Omental fat pad (tissue), 4 donors: ENCODE measurements at places on chromosomes 6 and 20.

DNA sequence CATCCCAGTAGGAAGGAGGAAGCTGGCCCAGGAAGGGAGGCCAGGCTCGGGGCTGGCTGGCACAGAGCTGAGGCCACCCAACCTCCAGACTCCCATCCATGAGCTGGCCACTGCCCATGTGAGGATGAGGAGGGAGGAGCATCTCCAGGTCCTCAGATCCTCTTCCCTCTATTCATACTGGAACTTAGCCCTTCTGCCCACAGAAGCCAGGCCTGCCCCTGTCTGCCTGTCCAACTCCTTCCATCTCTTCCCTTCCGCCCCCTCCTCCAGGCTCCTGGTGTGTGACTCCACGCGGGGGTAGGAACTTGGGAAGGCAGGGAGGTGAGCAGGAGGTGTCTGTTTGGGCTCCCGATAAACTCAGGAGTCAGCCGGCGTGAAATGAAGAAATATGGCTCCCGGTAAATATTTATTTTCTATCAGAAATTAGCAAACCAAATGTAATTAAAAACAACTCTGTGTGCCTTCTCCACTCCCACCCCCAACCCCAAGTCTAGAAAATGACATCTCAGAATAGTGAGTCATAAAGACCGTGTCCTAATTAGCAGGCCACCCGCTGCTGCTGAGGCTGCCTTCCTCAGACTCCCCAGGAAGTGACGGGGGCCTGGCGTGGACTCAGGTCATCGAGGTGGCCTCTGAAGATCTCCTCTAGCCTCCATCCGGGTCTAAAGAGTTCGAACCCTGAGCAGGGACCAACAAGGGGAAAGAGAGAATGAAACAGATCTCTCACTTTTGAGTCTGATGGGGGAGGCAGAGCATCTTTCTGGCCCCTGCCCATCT, 81.9 kb downstream of the MDGA1 start:
- DNase-seq, result no peak

DNA sequence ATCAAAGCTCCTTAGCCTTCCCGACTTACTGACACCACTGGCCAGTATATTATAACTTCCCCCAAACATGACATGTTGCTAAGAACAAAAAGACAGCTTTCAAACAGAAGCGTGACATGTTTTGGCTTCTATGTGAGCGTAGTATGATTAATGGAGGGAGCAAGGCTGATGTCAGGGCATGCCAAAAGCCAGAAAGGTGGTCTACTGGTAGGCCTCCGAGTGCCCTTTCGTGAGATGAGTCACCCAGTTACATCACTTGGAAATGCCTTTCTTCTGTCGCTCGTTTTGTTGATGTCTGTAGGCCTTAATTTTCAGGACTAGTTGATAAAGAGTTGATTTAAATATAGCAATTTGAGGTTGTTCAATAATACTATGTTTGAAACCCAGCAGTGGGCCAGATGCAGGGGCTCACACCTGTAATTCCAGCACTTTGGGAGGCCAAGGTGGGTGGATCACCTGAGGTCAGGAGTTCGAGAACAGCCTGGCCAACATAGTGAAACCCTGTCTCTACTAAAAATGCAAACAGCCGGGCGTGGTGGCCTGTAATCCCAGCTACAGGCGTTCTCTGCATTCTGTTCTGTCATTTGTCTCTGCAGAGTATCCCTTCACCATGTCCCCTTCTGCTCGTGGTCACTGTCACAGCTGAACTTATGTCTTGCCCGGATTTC, 53.3 kb downstream of the CNKSR3 start:
- no peak for DNase-seq

DNA sequence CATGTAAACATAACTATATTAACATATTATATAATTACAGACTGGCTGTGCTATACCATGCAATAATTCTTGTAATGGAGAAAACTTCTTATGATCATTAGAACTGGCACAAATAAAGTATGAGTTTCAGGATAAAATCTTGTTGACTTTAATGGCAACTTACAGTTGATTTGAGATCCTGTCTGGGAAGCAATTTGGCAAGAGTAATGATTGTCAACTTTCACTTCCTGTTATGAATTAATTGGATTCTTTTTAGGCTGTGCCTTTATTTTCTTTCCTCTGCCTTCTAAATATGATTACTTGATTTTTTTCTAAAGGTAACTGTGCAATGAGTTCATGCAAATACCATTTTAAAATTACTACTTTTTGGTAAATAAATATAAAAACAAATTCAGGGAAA, 158.1 kb upstream of the B3GAT2 start:
- DNase-seq, result no peak

DNA sequence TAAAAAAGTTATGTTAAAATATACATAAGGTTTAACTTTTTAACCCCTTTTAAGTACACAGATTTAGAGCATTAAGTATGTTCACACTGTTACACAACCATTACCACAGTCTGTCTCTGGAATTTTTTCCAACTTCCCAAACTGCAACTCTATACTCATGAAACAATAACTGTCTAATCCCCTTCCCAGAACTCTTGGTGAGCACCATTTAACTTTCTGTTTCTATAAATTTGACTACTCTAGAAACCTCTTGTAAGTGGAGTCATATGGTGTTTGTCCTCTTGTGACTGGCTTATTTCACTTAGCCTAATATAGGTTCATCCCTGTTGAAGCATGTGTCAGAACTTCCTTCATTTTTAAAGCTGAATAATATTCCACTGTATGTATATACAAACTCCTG, 98.1 kb downstream of the MAP3K7 start:
- DNase-seq, result no peak

DNA sequence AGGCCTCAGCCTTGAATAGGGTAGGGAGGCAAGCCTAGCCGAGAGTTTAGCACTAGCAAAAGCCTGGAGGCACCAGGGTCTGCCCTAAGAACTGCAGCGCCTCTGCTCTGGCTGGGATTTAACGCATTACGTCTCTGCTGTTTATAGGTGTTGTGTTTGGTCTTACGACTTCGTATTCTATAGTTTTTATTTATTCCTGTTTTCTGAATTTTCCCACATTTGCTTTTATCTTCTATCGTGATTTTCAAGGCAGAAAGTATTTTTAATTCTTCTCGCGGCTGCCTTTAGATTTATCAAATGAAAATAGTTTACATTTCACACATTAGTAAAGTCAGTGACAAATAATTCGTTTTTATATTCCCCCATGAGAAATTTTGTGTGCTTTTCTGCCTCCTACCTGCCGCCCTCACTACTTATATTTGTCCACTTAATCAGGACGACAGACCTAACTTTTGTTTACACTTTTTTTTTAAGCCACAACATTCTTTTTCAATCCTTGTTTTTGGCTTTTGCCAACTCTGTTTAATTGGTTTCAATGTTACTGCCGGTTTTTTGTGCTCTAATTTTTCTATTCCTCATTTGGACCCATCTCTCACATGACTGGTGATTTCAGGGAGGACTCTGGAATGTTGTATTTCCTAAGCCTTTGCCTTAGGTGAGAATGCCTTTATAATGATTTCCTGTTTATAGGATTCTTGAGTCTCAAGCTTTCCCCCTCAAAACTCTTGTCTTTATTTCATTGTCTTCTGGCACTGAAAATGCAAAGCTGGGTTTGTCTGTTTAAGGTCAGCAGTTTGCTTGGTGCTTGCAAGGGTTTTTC, 1.3 kb upstream of the LZTS3 start:
- DNase-seq, result no peak

GRCh38 chr6:31729515-31729978, 448 bp upstream of the DDAH2 start:
- DNase-seq, result peak; percentile 88

- no peak for DNase-seq
These were observed 32.7 kb downstream of the ILRUN start for GRCh38 chr6:34663831-34664255.

- DNase-seq, result no peak
These were observed 215.9 kb downstream of the ZDHHC14 start for GRCh38 chr6:157596886-157597285.

GRCh38 chr6:2843138-2843740, 1.6 kb upstream of the SERPINB1 start:
- no peak for DNase-seq

- DNase-seq, result no peak
These were observed 48.5 kb upstream of the NT5E start for GRCh38 chr6:85401186-85402021.

DNA sequence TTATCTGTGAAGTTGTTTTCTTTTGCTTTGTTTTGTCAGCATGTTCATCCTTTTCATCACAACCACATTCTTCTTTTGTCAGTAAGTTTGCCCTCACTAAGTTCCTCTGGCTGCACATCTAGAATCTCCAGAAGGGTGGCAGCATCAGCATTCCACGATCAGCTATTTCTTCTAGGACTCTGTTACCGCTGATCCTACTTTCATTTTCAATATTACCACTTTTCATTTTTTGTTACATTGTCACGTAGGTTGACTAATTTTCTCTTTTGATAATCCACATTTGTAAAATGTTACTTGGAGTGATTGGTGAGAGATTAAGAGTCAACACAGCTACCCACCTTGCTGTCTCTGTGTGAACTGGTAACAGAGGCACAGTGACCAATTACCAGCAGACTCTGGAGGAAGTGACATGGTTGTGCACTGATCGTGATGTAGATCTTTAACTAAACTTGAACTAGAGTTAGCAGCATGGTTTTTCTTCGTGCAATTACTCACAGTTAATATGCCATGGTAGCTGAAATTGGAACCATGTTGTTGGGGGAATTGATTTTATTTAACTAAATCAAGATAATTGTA, 307.9 kb upstream of the SLC35B3 start:
- no peak for DNase-seq

- no peak for DNase-seq
These were observed 435 bp upstream of the ZNF322 start for GRCh38 chr6:26660000-26660361.

GRCh38 chr20:906001-906520, 10.1 kb downstream of the ANGPT4 start:
- no peak for DNase-seq

DNA sequence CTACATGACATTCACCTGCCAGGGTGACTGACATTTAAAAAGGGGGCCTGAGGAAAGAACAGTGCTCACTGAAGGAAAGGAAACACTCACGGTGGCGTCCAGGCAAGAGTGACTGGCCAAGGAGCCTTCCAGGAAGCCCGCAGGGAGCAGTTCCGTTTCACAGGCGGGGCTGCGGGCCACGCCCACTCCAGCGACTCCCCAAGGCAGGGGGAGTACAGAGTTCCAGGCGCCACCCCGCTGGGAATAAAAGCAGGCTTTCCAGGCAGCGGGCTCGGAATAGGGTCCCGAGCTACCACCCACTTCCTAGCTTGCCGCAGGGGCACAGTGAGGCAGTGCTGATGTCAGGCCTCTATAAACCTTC, 34.2 kb downstream of the PKIG start:
- no peak for DNase-seq

DNA sequence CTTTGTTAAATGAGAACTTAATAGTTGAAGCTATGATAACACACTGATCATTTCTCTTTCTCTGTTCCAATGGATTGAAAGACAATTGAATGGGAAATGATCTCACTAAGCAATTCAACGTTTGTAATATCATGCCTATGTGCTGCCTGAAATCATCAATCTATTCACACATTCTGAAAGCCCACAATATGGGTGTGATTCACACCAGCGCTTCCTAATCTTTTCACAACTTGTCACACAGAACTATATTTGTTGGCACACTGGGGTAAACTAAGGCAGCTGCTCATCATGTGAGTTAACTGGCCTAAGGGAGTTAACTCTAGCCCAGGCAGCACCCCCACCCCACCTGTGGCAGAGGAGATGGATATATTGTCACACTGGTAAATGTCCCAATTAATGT, 37.1 kb upstream of the UTRN start:
- DNase-seq, result no peak

- DNase-seq, result no peak
These were observed 94.0 kb downstream of the ADGRG6 start for GRCh38 chr6:142395768-142396231.

GRCh38 chr20:56392881-56393482, 537 bp downstream of the CSTF1 start:
- no peak for DNase-seq

- DNase-seq, result no peak
These were observed 78.7 kb upstream of the PRSS16 start for GRCh38 chr6:27168586-27169443.

- DNase-seq, result no peak
These were observed 65.3 kb downstream of the TRPC4AP start for GRCh38 chr20:35027301-35027700.

- no peak for DNase-seq
These were observed 28.4 kb upstream of the MAS1L start for GRCh38 chr6:29516108-29516507.

DNA sequence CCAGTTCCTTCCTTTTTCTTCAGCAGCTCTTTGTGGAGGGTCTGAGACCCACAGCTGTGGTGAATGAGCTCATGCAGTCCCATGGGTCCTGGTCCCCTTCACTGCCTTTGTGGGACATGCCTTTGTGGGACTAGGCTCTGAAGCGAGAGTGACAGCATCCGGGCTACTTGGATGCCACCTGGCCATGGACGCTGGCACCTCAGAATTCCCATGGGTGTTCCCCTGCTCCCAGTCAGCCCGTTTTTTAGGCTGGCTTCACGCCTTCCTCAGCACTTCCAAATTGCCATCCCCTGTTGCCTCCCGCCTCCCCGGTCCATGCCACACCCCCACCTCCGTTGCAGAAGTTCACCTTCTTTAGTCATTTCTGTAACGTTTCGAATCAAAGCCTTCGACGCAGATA, 45.1 kb downstream of the RAMACL start:
- DNase-seq, result no peak

- DNase-seq, result no peak
These were observed 230.4 kb upstream of the CST7 start for GRCh38 chr20:24718696-24719095.
